Activated T-helper 9 cell treated with anti-CD3 and anti-CD28 coated beads, Interleukin-2, amount 50 U/mL, for 16 hours (primary cell): ENCODE measurements at places on chromosomes 5 and 9.

- DNase-seq = no peak
These were observed 20.6 kb downstream of the SPTLC1 start for GRCh38 chr9:92094655-92095054.

GRCh38 chr9:137387891-137388560 lies 34.9 kb downstream of the EXD3 start:
- DNase-seq = no peak

DNA sequence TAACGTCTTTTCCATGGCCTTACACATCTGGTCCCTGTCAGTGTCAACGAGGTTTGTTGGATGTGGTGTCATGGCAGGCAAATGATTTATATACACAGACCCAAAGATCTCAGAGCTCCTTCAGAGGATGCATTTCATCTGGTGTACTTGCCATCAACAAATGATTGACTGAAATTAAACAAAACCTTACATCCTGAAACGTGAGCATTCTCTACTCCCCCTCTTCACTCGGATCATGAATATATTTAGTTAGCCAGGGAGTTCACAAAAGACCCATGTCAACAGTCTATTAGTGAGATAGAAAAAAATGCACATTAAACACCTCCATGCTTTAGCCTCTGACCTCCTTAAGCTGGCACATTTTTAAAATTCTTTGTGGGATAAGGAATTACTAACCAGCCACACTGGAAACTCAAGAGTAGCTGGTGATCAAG lies 215.6 kb downstream of the EFNA5 start:
- no peak for DNase-seq

DNA sequence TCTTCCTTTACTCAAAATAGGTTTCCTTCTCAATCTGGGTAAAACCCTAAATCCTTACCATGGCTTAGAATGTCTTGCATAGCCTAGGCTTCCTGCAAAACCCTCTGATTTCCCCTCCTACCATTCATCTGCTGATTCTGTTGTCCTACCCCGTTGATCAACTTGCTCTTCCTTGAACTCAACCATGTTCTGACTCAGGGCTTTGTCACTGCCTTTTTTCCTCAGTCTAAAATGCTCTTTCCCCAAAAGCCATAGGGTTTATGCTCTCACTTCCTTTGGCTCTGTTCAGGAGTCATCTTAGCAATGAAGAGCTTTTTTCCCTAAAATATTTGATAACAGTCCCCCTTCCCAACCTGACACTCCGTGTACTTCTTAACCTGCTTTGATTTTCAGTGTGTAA lies 79.4 kb upstream of the IZUMO3 start:
- DNase-seq = no peak

DNA sequence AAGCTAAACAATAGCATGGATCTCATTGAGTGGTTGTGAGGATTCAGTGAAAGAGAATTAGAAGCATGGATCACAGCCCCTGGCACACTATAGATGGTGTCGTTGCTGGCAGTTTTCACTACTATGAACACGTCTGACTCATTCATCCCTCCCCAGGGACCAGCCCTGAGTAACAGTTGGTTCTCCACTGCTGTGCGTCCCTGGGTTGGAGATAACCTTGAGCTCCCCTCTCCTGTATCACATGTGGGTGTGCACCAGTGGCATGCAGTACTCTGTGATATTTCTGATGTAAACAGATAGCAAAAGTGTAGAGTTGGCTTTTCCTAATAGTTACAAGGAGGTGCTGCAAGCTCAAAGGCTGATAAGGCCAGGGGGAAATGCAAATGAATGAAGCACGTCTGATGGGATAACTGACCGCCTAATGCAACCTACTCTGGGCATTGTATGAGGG lies 8.8 kb upstream of the LCP2 start:
- no peak for DNase-seq

GRCh38 chr5:52148679-52149078 lies 639.0 kb upstream of the ITGA1 start:
- no peak for DNase-seq

DNA sequence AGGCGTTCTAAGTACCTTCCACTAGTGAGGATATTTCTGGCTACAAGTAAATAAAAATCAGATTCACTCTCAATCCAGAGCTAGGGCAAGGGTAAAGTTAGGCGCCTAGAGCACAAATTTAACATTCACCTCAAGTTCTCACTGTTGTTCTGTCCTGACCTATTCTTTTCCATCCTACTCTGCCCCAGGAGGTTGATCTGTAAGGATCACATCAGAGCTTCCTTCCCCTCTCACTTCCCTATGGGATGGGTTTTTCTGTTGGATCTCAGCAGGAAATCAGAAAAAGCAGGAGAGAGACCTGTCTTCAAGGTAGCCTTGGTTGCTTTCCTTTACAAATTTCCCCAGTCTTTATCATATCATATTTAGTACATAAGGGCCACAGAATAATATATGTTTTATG lies 316.7 kb downstream of the GABRG2 start:
- DNase-seq = no peak
